Tibial nerve (tissue), 4 donors: ENCODE measurements at places on chromosomes 7 and 10. TPM values are rescaled to one million over a fixed set of nuclear protein-coding genes. Genes with fewer than 3 reads are reported as not detected.

Gene RBP3
- total RNA-seq: not detected

Gene EIF3B
- 148 TPM for total RNA-seq

Gene DENND10
- total RNA-seq: 42.7 TPM

Gene PNLIPRP1
- 0.66 TPM for total RNA-seq

Gene DNAJB6
- 85.5 TPM for total RNA-seq

Gene CPVL
- total RNA-seq: 17.3 TPM

Gene BET1
- 24.9 TPM for total RNA-seq

Gene PRKCQ
- 0.21 TPM for total RNA-seq

Gene KCP
- total RNA-seq: 0.90 TPM

DNA sequence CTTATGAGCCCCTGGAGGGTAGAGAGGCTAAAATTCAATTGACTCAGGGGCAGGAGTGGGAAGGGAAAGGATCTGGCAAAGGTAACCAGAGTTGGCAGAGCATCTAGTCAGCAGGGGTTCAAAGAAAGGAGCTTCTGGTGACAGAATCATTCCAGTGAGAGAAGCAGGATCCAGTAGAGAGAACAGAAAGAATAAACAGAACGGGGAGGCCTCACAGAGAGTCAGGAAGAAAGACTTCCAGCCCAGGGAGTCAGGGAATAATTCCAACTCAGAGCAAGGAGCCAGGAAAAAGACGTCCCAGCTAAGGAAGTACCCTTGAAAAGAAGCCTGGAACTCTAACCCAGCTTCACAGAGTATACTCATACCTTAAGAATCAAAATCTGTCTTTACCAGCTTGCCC lies 66.6 kb upstream of the CPXM2 start:
- H3K36me3 ChIP-seq: no peaks in the 10 kb centered on the region
- DNase-seq: no peak
- no peaks in the 10 kb centered on the region for H3K4me1 ChIP-seq
- H3K27me3 ChIP-seq: peaks cover under 1% of the 10 kb centered on the region
- no peak overlapping the region for H3K4me3 ChIP-seq

GRCh38 chr10:60479305-60480020 lies 89.8 kb upstream of the ANK3 start:
- H3K4me3 ChIP-seq: no peak overlapping the region
- no peaks in the 10 kb centered on the region for H3K27me3 ChIP-seq
- no peak for DNase-seq

GRCh38 chr7:55019691-55020465 lies 1.1 kb downstream of the EGFR start:
- H3K4me1 ChIP-seq: peaks cover 25% of the 10 kb centered on the region
- H3K27me3 ChIP-seq: peaks cover 15% of the 10 kb centered on the region
- no peak for DNase-seq
- no peaks in the 10 kb centered on the region for H3K36me3 ChIP-seq
- peak overlapping the region; percentile 88 for H3K27ac ChIP-seq

DNA sequence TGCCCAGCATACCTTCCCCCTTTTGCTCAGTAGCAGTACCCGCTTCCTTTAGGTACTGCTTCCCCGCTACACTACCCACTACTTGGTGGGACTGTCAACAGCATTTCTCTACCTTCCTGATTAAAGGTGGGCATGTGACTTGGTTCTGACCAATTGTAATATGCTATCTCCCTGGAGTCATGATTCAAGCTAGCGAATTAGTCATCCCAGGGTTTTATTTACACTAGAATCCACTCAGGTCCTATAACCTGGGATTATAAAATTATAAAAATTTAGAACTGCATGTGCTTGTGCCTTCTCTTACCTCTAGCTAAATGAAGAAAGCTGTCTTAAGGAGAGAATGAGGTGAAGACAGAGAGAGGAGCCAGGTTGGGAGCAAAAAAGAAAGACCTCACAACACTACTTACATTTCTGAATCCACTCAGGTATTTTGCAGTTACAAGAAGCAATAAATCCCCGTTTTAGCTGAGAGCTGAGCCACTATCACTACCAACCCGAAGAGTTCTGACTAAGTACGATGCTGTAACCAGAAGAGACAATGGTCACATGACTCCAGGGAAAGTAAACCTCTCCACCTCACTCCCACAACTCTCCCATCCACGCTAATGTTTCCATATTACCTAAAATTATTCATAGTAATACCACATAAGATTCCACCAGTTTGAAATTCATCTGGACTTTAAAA lies 9.7 kb downstream of the GBX1 start:
- peaks cover 49% of the 10 kb centered on the region for H3K27me3 ChIP-seq
- no peak for DNase-seq
- H3K4me1 ChIP-seq: no peaks in the 10 kb centered on the region
- no peak overlapping the region for H3K4me3 ChIP-seq
- H3K27ac ChIP-seq: no peak overlapping the region

- no peak for DNase-seq
- no peak overlapping the region for H3K4me3 ChIP-seq
- H3K27me3 ChIP-seq: no peaks in the 10 kb centered on the region
These were observed 3.4 kb downstream of the ZNF239 start for GRCh38 chr10:43570971-43571370.

DNA sequence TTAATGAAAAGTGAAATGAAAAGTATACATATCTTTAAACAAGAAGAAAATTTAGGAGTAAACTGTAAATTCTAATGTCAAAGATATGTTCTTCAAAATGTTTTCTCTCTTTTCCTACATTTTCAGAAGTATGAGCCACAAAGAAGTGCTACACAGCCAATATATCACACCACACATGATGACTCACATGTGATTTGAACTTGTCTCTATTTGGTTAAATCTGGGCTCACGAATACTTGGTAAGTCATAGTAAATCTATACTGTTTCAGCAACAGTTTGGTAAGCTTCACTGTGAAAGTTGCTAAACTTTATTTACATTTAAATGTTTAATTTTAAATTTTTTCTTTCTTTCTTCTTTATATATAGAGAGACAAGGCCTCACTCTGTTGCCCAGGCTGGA lies 380.6 kb upstream of the IGFBP3 start:
- DNase-seq: no peak
- H3K36me3 ChIP-seq: no peaks in the 10 kb centered on the region
- H3K27me3 ChIP-seq: no peaks in the 10 kb centered on the region
- H3K4me1 ChIP-seq: no peaks in the 10 kb centered on the region
- no peak overlapping the region for H3K27ac ChIP-seq
- H3K4me3 ChIP-seq: no peak overlapping the region

- no peak overlapping the region for H3K4me3 ChIP-seq
- H3K36me3 ChIP-seq: no peaks in the 10 kb centered on the region
- no peaks in the 10 kb centered on the region for H3K27me3 ChIP-seq
- DNase-seq: no peak
- no peak overlapping the region for H3K27ac ChIP-seq
These were observed 54.9 kb upstream of the DPYSL4 start for GRCh38 chr10:132131581-132132420.

DNA sequence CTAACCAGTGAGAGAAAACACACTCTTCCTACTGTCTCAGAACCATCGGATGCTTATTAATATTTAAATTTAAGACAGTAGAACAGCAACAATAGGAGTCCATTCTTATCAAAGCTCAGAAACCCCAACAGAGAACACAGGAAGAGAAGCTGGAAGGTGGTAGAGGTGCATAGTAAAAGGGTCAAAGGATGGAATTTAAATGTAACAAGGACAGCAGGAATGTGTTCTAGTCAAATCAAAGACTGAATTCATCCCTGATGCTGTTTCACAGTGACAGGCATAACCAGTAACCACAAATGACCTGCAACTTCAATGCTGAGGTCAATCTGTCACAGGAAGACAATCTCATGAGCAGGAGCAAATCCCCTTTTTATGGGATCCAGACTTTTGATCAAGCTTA lies 1259.7 kb downstream of the XPNPEP1 start:
- H3K27ac ChIP-seq: no peak overlapping the region
- no peaks in the 10 kb centered on the region for H3K4me1 ChIP-seq
- no peaks in the 10 kb centered on the region for H3K36me3 ChIP-seq

DNA sequence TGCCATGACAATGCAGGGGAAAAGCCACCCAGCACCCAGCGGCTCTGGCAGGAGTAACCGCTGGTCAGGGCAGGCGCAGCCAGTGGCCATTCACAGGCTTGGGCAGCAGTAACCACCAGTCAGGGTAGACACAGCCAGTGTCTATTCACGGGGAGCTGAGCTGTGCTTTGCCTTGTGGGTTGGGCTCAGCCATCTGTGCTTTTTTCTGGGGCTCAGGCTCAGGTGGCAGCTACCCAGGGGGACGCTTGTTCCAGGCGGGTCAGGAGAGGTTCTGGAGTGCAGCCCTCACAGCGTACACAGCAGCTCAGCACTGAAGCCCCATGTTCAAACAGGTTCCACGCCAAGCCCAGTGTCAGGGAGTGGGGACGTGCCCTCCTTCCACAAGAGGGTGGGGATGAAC lies 28.5 kb downstream of the FOXL3 start:
- no peaks in the 10 kb centered on the region for H3K4me1 ChIP-seq
- DNase-seq: no peak
- H3K27me3 ChIP-seq: no peaks in the 10 kb centered on the region
- H3K27ac ChIP-seq: no peak overlapping the region

GRCh38 chr10:124450783-124451057 lies 885 bp upstream of the NKX1-2 start:
- DNase-seq: no peak
- H3K4me3 ChIP-seq: no peak overlapping the region
- H3K27ac ChIP-seq: no peak overlapping the region

GRCh38 chr7:95209276-95209675 lies 115.1 kb downstream of the PON1 start:
- no peak overlapping the region for H3K27ac ChIP-seq
- no peak for DNase-seq
- H3K27me3 ChIP-seq: no peaks in the 10 kb centered on the region
- H3K36me3 ChIP-seq: no peaks in the 10 kb centered on the region

GRCh38 chr7:3310884-3311283 lies 9.8 kb downstream of the SDK1 start:
- no peak for DNase-seq
- H3K36me3 ChIP-seq: no peaks in the 10 kb centered on the region
- H3K27ac ChIP-seq: no peak overlapping the region
- H3K27me3 ChIP-seq: no peaks in the 10 kb centered on the region
- no peak overlapping the region for H3K4me3 ChIP-seq

GRCh38 chr7:53101026-53101425 lies 65.6 kb downstream of the POM121L12 start:
- no peaks in the 10 kb centered on the region for H3K36me3 ChIP-seq
- no peak overlapping the region for H3K27ac ChIP-seq
- H3K4me1 ChIP-seq: no peaks in the 10 kb centered on the region
- H3K27me3 ChIP-seq: no peaks in the 10 kb centered on the region

DNA sequence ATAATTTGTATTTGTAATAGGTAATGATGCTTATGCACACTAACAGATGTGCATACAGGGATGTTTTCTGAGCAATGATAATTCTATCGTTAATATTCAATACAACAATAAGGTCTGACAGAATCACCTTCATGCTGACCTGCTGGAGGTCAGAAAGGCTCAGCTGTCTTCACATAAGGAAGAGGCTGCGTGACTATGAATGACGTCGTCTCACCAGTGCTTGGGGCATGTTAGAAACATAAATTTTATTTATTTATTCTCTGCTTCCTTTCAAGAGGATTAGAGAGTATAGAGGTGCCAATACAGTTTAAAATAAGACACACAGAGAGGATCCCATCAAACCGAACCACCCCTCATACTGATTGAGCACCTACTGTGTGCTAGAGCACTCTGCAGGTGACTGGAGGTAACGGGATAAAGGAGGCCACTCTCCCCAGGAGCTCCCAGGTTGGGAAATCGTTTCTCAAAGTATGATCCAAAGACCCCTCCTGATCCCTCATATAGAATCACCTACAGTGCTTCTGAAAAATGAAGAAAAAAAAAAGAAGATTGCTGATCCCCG lies 265.6 kb upstream of the NPVF start:
- DNase-seq: no peak
- H3K4me3 ChIP-seq: no peak overlapping the region
- H3K27ac ChIP-seq: no peak overlapping the region
- peaks cover 18% of the 10 kb centered on the region for H3K4me1 ChIP-seq
- H3K36me3 ChIP-seq: no peaks in the 10 kb centered on the region
- no peaks in the 10 kb centered on the region for H3K27me3 ChIP-seq

DNA sequence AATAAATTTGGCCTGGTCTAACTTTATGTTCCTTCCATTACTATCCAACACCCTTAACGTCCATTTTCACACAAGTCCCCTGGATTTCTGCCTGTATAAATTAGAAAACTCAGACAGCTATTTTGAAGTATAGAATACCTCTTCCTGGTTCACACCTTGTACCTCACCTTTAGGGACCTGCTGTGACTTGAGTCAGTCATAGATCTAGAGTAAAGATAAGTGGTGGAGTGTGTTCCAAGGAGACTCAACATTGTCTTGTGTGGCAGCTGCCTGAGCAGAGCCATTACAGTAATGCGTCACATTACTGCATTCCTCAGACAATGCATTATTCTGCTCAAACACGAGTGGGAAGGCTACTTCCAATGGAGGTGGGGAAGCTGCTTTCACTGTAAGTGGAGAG lies 513.9 kb downstream of the ADRA2A start:
- H3K36me3 ChIP-seq: no peaks in the 10 kb centered on the region
- no peak overlapping the region for H3K4me3 ChIP-seq
- H3K27me3 ChIP-seq: no peaks in the 10 kb centered on the region

- no peak overlapping the region for H3K4me3 ChIP-seq
- no peaks in the 10 kb centered on the region for H3K4me1 ChIP-seq
- no peaks in the 10 kb centered on the region for H3K36me3 ChIP-seq
- no peak overlapping the region for H3K27ac ChIP-seq
- DNase-seq: no peak
These were observed 25.7 kb downstream of the ZNF503 start for GRCh38 chr10:75375838-75376237.

GRCh38 chr10:21130108-21130507 lies 233.0 kb upstream of the NEBL start:
- no peaks in the 10 kb centered on the region for H3K4me1 ChIP-seq
- DNase-seq: no peak
- H3K4me3 ChIP-seq: no peak overlapping the region
- H3K27me3 ChIP-seq: no peaks in the 10 kb centered on the region
- H3K27ac ChIP-seq: no peak overlapping the region
- no peaks in the 10 kb centered on the region for H3K36me3 ChIP-seq
